ENCODE measurements at places on chromosomes 1 and 21. TPM values are rescaled to one million over a fixed set of nuclear protein-coding genes. Genes with fewer than 3 reads are reported as not detected.

Gene USP25
- total RNA-seq = 55.1 TPM

Gene ST6GALNAC3
- total RNA-seq = not detected

DNA sequence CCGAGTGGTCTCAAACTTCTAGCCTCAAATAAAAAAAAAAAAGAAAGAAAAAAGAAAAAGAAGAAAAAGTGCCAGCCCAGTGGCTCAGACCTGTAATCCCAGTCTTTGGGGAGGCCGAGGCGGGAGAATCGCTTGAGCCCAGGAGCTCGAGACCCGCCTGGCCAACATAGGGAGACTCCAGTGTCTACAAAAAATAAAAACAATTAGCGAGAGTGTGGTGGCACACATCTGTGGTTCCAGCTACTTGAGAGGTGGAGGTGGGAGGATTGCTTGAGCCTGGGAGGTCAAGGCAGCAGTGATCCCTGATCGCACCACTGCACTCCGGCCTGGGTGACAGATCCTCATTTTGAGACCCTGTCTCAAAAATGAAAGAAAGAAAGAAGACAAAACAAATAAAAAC, 1.4 kb upstream of the PTGFRN start:
- H3K4me1 ChIP-seq = no peaks in the 10 kb centered on the region
- no peak overlapping the region for H3K4me3 ChIP-seq

Gene HORMAD1
- 0.59 TPM for total RNA-seq

DNA sequence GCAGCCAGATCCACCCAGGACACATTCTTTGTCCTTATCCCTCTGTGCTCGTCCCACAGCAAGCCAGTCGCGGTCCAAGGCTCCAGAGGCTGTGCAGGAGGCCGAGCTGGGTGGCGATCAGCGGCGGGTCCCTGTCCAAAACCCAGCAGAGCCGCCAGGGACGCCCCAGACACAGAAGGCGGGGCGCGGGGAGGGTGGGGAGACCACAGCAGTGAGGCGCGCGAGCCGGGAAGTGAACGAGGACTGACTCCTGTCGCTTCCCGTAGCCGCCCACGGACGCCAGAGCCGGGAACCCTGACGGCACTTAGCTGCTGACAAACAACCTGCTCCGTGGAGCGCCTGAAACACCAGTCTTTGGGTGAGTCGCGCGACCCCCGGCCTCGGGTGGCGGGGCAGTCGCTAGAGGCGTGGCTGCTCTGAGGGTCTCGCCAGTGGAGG, at the start of gene LGALS8:
Gene LGALS8 (plus strand): TSS at position 279 of the 438 bp plus-strand sequence. CDS start 2,089 bp downstream, outside the sequence.
- H3K4me3 ChIP-seq = peak within 1 kb of the TSS; percentile 99
- H3K4me1 ChIP-seq = peaks cover 3% of the 10 kb centered on the region
- DNase-seq = peak; percentile 92
- no peaks in the 10 kb centered on the region for H3K27me3 ChIP-seq

- no peak overlapping the region for H3K27ac ChIP-seq
- DNase-seq = no peak
- H3K36me3 ChIP-seq = peaks cover 37% of the 10 kb centered on the region
- no peak overlapping the region for H3K4me3 ChIP-seq
These were observed 94.8 kb downstream of the ATP5PO start for GRCh38 chr21:33820798-33821197.

Gene FAM78B
- 0.29 TPM for total RNA-seq

GRCh38 chr1:22404486-22404885, 47.2 kb upstream of the ZBTB40 start:
- H3K36me3 ChIP-seq = no peaks in the 10 kb centered on the region
- no peak overlapping the region for H3K4me3 ChIP-seq
- H3K4me1 ChIP-seq = peaks cover 3% of the 10 kb centered on the region
- H3K27me3 ChIP-seq = peaks cover 35% of the 10 kb centered on the region
- no peak overlapping the region for H3K27ac ChIP-seq
- no peak for DNase-seq

All from osteoblast (primary cell).